ENCODE measurements at places on chromosomes 6 and 20.

GRCh38 chr20:39799366-39799965 lies 837.3 kb downstream of the DHX35 start:
- DNase-seq, result no peak

- DNase-seq, result no peak
Observed at GRCh38 chr20:61733891-61734732, 331.6 kb downstream of the TAF4 start.

DNA sequence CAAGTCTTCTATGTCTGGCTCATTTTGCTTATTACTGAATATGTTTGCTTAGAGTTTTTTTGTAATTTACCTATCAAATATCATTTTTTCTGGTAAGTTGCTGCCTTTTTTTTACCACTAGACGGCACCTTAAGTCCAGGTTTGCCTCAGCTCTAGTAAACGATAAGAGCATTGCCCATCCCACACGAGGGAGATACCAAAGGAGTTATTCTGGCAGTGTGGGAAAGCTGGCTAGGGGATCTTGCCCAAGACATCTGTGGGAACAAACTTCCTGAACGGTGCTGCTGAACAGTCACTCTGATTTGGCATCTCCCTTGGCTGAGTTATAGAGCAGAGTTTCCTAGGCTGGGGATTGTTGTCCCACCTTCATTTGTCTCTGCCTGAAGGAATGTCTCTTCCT lies 306.4 kb downstream of the COL12A1 start:
- DNase-seq, result no peak

- DNase-seq, result no peak
Observed at GRCh38 chr6:138805016-138805765, 9.3 kb downstream of the ECT2L start.

- no peak for DNase-seq
Observed at GRCh38 chr6:19896693-19897010, 59.5 kb downstream of the ID4 start.

DNA sequence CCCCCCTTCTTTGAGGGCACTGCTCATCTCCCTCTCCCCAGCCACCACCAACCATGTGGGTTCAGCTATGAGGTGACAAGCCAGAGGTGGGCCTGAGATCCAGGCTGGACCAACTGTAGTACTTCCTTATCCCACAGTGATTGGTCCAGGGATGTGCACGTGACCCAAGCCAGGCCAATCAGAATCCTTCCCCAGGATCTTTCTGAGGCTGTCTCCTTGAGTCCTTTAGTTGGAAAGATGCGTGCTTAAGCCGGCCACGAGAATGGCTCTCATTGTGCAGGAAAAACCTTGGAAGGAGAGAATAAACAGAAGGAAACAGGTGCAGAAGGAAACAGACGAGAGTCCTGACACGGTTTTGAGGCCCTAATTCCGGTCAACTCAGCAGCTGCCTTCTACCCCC lies 39.2 kb downstream of the ZC3H12D start:
- no peak for DNase-seq

All from activated effector memory CD4-positive, alpha-beta T cell treated with Interleukin-2 at 50 U/mL for 16 hours (primary cell).